ENCODE measurements at places on chromosomes 5 and 9. TPM values are rescaled to one million over a fixed set of nuclear protein-coding genes. Genes with fewer than 3 reads are reported as not detected.

CAMLG gene
- 48.2 TPM for polyA plus RNA-seq

QRFP gene
- 0.36 TPM for polyA plus RNA-seq

IL5 gene
- 0.07 TPM for polyA plus RNA-seq

DNA sequence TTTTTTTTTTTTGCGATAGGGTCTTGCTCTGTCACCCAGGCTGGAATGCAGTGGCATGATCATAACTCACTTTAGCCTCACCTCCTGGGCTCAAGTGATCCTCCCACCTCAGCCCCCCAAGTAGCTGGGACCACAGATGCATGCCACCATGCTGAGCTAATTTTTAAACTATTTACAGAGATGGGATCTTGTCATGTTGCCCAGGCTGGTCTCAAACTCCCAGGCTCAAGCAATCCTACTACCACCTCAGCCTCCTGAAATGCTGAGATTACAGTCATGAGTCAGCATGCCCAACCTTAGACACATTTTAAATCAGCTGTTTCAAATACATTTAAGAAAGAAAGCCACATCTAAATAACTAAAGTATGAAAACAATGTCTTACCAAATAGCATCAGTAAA lies 439.0 kb downstream of the EBF1 start:
- H3K4me1 ChIP-seq = no peaks in the 10 kb centered on the region
- H3K36me3 ChIP-seq = no peaks in the 10 kb centered on the region
- H3K27me3 ChIP-seq = no peaks in the 10 kb centered on the region
- H3K4me3 ChIP-seq = no peak overlapping the region

DNA sequence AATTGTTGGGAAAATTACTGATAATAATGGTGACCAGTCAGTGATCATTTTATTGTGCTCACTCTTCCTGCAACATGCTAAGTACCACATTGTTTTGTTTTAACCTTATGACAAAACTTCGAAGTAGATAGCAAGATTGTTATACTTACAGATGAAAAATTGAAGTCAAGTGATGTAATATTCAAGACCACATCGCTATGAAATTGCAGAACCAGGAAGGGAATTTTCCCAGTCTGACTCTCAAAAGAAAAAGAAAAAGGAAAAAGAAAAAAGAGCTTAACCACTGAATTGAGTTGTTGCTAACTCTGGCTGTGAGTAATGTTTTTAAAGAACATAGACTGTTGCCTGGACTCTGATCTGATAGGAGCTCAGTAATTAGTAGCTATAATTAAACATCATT lies 170.6 kb upstream of the HAPLN1 start:
- H3K27ac ChIP-seq = no peak overlapping the region
- no peaks in the 10 kb centered on the region for H3K27me3 ChIP-seq
- no peaks in the 10 kb centered on the region for H3K4me1 ChIP-seq
- no peak for DNase-seq
- H3K36me3 ChIP-seq = no peaks in the 10 kb centered on the region
- no peak overlapping the region for H3K4me3 ChIP-seq

- H3K4me3 ChIP-seq = no peak overlapping the region
- no peaks in the 10 kb centered on the region for H3K36me3 ChIP-seq
- no peaks in the 10 kb centered on the region for H3K4me1 ChIP-seq
- H3K27me3 ChIP-seq = no peaks in the 10 kb centered on the region
- H3K27ac ChIP-seq = no peak overlapping the region
- DNase-seq = no peak
Observed at GRCh38 chr9:35180801-35181200, 19.0 kb downstream of the UNC13B start.

DNA sequence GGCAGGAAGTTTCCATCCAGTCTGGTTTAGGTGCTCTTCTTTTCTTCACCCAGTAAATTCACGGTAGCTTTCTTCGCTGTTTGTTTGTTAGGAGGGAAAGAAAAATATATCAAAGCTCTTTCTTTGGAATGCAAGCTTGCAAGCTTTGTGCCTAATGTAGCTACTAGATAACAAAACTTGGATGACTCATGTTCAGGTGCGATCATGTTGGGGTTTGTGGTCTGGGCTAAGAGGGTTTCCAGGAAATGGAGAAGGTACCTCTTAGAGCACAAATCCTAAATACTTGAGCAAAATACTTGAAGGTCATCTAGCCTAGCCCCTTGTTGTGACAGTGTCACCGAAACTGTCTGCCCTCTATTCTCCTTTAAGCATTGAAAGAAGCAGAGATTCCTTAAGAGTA lies 17.7 kb downstream of the SRP19 start:
- H3K36me3 ChIP-seq = peaks cover 45% of the 10 kb centered on the region
- no peaks in the 10 kb centered on the region for H3K4me1 ChIP-seq
- H3K27ac ChIP-seq = no peak overlapping the region

GRCh38 chr9:89951675-89952074 lies 346.9 kb downstream of the GADD45G start:
- H3K27ac ChIP-seq = no peak overlapping the region
- H3K4me1 ChIP-seq = no peaks in the 10 kb centered on the region
- DNase-seq = no peak
